ENCODE measurements at places on chromosomes 4 and X. TPM values are rescaled to one million over a fixed set of nuclear protein-coding genes. Genes with fewer than 3 reads are reported as not detected.

Gene GAGE13
- not detected for total RNA-seq

Gene BST1
- 0.58 TPM for total RNA-seq

DNA sequence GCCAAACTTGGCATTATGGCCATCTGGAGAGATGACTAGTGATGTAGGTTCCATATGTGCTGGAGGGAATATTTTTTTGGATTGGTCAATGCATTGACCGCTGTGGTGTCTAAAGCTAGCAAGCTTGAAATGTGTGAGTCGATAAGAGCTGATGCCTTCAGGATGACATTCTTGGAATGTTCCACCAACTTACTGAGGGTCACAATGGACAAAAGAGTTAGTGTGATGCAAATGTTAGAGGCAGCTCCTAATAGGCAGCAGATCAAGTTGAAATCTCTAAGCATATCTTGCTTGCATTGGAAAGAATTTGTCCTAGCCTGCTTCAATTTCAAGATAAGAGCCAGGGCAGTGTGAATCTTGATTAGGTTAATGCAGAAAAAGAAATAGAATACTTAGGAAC, 210.4 kb upstream of the AFF2 start:
- DNase-seq, result no peak

- no peak for DNase-seq
Observed at GRCh38 chrX:644304-645281, 14.0 kb downstream of the SHOX start.

GRCh38 chr4:25799522-25799921, 63.3 kb downstream of the SEL1L3 start:
- no peak for DNase-seq

DNA sequence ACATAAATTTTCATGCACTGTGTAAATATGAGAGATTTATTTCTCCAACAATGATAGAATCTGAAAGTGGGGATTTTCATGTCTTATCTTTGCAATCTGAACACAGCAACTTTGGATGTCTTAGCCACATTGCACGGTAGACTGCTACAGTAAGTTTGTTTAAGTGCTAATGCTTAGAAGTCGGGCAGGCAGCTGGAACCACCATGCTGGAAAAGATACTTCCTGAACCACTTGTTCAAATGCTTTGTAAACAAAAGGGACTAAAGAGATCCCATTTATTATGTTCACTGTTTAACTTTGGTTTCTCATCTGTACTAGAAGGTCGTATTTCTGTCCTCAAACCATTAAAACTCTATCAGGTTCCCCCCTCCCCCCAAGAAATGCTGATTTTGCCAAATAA, 555.9 kb upstream of the DIPK2B start:
- no peak for DNase-seq

Gene CFI
- total RNA-seq, result 485 TPM

- DNase-seq, result no peak
Observed at GRCh38 chr4:68570122-68570507, 6.0 kb downstream of the UGT2B17 start.

DNA sequence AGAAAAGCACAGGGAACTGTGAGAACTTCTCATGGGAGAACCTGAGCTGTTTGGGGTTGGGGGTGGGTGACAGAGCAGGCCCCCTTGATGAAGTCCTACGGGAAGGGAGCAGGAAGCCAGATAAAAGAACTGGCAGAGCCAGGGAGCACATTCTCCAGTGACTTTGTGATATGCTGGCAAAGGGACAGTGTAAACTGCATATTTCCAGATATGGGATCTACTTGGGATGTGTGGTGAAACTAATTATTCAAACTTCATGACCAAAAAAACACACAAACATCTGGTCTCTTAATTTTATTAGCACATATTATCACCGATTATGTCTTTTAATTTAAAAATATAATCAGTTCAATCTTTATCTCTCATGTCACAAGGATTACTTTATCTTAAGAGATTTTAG, 266.0 kb downstream of the PAPSS1 start:
- DNase-seq, result no peak

GRCh38 chr4:151718984-151719955, 41.5 kb downstream of the GATB start:
- no peak for DNase-seq

Gene SLC9B1
- 3.2 TPM for total RNA-seq

GRCh38 chr4:186297013-186297645, 31.1 kb downstream of the F11 start:
- DNase-seq, result no peak

Gene DCHS2
- 5.1 TPM for total RNA-seq

Gene IL2RG
- not detected for total RNA-seq

Gene FGF2
- 13.0 TPM for total RNA-seq

- no peak for DNase-seq
Observed at GRCh38 chrX:109987884-109988283, 15.0 kb upstream of the TMEM164 start.

Gene BTC
- total RNA-seq, result 1.6 TPM

DNA sequence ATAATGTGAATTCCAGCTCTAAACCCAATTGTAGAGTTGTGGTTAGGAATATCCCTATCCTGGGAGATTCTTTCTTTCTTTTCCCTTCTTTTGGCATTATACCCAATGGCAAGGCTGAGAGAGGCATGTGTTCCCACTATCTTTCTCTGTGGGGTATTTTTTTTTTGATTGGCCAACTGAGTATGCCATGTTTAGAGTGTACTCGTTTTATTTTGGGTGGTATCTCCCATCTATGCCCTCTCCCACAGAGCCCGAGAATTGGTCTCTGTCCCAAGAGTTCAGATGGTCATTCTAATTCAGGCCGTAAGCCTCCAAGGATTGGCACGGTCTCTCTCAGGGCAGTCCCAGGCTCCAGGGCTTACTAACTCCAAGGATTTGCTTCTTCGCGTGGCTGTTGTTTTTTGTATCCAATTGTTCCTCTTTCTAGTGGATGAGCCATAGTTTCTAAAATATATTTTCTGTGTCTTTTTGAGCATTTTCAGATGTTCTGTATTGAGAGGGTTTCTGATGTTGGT, 198.8 kb downstream of the SLC4A4 start:
- no peak for DNase-seq

- DNase-seq, result no peak
Observed at GRCh38 chr4:74109116-74109869, 10.3 kb upstream of the CXCL2 start.

Gene CLIC2
- 0.54 TPM for total RNA-seq

DNA sequence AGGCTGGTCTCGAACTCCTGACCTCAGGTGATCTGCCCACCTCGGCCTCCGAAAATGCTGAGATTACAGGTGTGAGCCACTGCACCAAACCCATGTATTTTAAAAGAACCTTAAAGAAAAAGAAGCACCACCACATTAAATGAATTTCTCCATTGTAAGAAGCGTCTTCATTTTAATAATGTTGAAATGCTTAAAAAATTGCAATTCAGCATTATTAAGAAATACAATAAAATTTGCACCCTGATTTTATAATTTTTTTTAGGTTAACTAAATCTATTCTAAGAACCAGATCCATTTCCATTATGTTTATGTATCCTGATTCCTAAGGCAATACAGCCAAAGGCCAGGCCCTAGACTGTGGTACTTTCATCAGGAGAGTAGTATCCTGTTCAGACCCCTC, 167.2 kb downstream of the BTC start:
- DNase-seq, result no peak

- no peak for DNase-seq
Observed at GRCh38 chr4:41631523-41631922, 93.6 kb downstream of the LIMCH1 start.

GRCh38 chr4:119825696-119826095, 197.1 kb upstream of the PDE5A start:
- DNase-seq, result no peak

Gene TSPAN7
- 11.8 TPM for total RNA-seq

Gene RGN
- total RNA-seq, result 1.2 TPM

Gene CLCN4
- total RNA-seq, result 5.7 TPM

- no peak for DNase-seq
Observed at GRCh38 chrX:38516196-38516774, 45.1 kb upstream of the TSPAN7 start.

Gene HSD17B13
- 0.16 TPM for total RNA-seq

GRCh38 chr4:87911252-87911774, 64.2 kb upstream of the SPP1 start:
- DNase-seq, result no peak

GRCh38 chrX:9495496-9495895, 30.6 kb downstream of the TBL1X start:
- DNase-seq, result no peak
